ENCODE measurements at places on chromosomes 5 and 9.

GRCh38 chr5:139821806-139822552 is 26.4 kb downstream of the PSD2 start:
- DNase-seq, result no peak

DNA sequence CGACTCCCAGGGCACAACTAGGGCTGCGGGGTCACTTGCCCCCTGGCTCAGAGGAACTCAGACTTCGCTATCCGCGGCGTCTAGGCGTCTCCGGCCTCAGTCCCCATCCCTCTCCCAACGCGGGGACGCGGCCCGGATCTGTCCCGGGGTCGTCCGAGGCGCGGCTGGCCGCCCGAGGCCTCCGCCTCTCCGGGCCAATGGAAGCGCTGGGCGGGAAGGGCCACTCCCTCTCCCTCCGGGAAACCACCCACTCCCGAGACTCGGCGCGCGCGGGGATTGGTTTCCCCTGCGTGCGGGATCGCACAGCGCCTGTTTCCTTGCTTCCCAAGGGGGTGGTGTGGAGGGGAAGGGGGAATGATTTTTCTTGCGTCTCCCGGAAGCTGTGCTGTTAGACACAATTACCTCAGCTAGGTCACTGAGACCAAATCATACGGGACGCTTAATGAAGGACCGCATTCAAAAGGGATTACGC is 38.3 kb downstream of the NR2F1 start:
- no peak for DNase-seq

DNA sequence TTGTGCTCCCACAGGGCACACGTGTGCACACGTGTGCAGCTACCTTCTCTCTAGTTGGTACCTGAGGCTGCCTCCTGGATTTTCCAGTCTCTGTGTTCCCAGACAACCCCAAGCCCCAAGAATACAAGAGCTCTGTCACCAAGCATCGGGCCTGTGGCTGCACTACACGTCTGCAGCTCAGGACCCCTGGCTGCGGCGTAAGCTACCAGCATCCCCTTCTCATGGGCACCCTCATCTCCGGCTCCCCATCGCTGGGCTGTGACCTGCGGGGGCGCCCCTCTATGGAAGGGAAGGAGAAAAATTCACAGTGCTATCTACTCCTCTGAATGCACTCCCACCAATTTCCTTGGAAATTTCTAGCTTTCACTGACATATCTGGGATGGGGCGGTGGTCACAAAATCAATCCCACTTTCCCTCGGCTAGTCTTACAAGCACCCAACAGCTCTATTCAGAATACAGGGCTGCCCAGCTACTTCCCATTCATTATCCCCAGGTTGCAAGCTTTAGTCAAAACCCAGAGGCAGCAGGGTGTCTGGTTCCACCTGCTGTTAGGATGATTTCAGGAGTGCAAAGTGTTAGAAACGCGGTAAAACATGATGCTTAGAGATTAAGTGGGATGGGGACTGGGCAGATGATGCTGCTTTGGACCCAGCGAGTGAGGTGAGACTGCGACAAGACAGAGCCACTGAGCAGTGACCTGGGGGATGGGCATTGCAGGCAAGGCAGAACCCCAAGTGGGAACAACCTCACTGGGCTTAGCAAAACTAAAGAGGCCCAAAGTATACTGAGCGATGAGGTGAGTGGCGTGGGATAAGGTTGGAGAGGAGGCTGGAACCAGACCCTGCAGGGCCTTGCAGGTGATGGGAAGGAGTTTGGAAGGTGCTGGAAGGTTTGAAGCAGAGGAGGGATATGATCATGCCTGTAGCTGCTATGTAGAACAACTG is 121.7 kb downstream of the KCNIP1 start:
- no peak for DNase-seq

- DNase-seq, result no peak
Observed at GRCh38 chr5:666816-667498, 26.2 kb downstream of the TPPP start.

- no peak for DNase-seq
Observed at GRCh38 chr5:93246090-93246855, 334.7 kb downstream of the NR2F1-AS1 start.

- DNase-seq, result no peak
Observed at GRCh38 chr9:87350915-87351314, 146.8 kb upstream of the DAPK1 start.

DNA sequence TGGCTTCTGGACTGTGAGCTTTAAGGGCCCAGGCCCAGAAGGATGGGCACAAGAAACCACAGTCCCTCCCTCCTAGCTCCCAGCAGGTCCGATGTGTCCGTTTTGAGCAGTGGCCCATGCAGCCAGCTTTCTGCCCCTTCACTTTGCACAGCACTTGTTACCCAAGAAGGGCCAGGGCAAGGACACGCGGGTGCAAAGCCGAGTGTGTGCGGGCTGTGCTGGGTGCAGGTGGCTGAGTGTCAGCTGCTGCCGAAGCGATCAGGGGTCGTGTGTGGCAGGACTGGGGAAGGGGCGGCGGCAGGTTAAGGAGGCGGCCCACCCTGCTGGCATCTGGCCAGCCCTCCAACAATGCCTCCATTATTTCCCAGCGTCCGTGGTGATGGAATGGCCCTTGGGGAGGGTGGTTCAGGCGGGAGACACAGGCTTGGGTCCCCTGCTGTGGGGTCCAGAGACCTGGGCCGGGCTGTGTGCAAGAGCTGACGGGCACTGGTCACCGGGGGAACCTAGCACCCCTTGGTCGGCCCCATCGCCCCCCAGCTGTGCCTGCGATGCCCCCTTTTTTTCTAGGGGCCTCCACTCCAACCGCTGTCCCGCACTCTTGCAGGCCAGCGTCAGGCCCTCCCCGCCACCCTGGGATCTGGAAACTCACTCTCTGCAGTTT is 653 bp downstream of the LHX3 start:
- DNase-seq, result no peak

- DNase-seq, result no peak
Observed at GRCh38 chr5:173778784-173779304, 109.3 kb upstream of the CPEB4 start.

DNA sequence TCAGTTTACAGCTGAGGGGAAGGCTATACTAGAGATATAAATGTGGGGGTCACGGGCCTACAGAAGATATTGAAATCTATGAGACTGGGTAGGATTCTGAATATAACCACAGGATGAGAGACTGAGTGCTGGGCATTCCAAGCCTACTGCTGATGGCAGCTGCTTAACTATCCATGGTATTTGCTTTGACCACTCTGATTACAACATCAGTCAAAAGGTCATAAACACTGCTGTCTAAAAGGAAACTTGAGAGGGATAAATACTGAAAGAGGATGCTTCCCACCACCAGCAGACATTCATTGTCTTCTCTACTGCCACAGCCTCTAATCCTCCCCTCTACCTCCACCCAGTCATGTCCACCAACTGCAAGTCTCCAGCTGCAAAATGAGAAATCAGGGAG is 3.8 kb downstream of the ZNF622 start:
- no peak for DNase-seq

DNA sequence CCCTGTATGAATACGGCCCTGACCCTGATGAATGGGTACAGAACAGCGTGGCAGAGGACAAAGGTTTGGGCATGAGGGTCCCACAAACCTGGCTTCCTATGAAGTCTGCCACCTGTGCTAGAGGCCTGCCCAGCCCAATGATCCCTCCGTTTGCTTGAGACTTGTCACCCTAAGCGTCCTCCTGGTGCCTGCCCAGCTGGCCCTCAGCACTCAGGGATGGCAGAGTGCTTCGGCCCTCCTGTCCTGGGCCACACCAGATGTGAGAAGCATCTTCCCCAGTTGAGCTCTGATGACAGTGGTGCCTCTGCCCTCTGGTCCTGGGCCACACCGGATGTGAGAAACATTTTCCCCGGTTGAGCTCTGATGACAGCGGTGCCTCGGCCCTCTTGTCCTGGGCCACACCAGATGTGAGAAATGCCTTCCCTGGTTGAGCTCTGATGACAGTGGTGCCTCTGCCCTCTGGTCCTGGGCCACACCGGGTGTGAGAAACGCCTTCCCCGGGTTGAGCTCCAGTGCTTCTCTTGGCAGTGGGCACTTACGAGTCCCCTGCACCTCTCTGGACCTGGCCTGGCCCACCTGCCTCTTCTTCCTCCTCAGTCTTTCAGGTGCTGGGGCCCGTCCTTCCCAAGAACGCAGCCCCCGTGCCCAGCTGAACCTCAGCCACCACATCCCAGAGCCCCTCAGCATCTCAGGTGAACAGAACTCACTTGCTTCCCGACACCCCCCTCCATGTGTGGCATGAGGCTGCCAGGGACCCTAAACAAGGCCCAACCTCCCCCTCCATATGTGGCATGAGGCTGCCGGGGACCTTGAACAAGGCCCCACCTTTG is 253.1 kb upstream of the IRX1 start:
- DNase-seq, result no peak

GRCh38 chr5:132526290-132526973 is 16.9 kb downstream of the IL5 start:
- peak; percentile 7 for DNase-seq

DNA sequence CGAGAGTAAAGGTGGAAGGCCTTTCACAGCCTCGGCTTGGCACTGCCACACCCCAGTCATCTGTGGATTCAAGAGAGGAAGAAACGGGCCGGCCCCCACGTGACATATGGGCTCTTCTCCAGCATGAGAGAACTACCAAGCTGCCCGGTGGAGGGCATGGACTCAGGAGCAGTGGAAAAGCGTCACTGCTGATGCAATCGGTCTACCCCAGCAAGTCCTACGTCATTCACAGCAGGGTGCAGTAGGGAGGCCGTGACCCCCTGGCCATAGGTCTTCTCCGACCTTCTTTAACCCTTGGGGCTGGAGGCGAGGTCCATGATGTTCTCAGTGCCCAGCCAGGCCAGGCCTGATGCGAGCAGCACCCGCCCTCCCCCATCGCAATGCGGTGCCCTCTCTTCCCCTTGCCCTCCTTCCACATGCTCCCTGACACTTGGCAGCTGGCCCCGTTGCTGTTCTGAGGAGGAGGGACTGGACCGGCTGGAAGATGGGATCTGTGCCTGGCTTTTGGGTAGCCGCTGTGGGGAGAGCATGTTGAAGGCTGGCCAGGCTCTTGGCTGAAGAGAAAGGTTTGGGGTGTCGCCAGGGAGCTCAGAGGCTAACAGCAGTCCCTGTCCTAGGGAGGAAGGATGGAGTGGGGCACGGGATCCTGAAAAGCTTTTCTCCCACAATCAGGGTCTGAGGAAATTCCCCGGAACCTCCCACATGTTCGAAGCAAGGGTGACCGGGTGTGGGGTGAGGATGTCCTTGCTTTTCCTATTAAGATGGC is 89.8 kb downstream of the LIFR start:
- DNase-seq, result no peak

DNA sequence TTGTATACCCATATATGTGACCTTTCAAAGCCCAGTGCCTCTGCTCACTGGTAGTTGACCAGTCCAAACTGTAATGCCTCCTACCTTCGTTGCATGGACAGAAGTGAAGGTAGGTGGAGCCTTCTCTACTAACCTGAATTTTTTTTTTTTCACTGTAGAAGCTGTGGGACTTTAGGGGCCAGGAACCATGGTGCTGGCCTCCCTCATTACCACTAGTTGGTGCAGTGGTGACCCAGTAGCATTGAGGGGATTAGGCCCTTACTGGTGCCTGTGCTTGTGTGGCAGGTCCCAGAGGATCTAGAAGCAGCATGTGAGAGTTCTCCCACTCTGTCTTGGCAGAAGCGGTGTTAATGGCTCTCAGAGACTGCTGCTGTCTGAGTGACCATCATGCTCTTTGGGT is 2.3 kb downstream of the RALGPS1 start:
- no peak for DNase-seq

GRCh38 chr5:67350618-67351201 is 154.1 kb upstream of the CD180 start:
- no peak for DNase-seq

DNA sequence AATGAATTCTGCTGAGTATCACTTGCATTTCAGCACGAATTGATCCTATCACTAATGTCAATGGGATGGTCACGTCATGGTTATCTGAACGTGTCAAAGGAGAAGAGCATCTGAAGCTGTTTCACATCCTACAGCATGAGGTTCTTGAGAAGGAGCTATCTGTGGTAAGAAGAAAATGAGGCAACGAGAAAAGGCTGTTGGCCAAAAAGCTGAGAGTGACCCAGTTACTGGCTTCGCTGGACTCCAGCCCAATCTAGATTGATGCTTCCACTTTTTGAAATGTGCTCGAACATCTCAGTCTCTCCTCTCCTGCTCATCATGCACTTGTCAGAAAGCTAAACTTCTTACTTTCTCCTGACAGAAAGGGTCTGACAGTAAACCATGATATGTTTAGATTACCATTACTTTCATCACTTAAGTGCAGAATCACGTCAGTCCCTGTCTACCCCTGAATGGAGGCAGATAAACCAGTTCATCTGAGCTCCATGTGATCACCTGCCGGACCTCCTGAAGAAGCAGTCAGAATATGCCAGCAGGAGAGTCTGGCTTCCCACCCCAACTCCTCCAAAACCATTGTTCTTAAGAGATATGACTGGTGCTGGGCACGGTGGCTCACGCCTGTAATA is 22.5 kb downstream of the MGAT1 start:
- no peak for DNase-seq

- no peak for DNase-seq
Observed at GRCh38 chr5:4866817-4867216, 273.3 kb upstream of the ADAMTS16 start.

GRCh38 chr9:7561527-7562080 is 238.0 kb downstream of the DMAC1 start:
- DNase-seq, result no peak

DNA sequence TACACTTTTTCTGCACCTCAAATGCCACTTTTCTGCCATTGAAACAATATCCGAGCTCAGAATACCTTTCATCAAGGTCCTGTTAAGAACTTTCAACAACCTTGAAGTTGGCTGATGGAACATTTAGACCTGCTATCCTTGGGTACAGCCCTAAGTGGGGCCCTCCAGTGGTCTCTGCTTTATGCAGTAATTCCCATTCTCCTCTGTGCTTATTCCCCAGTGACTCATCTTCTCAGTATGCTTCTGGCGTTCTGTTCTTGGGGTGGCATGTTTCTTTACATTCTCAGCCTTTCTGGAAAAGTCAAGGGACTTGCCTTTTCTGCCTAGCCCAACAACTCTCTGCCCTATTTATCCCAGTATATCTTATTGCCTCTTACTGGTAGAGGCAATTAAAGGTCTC is 7.1 kb downstream of the ANP32B start:
- DNase-seq, result no peak
